ENCODE measurements at places on chromosomes 2 and 18.

DNA sequence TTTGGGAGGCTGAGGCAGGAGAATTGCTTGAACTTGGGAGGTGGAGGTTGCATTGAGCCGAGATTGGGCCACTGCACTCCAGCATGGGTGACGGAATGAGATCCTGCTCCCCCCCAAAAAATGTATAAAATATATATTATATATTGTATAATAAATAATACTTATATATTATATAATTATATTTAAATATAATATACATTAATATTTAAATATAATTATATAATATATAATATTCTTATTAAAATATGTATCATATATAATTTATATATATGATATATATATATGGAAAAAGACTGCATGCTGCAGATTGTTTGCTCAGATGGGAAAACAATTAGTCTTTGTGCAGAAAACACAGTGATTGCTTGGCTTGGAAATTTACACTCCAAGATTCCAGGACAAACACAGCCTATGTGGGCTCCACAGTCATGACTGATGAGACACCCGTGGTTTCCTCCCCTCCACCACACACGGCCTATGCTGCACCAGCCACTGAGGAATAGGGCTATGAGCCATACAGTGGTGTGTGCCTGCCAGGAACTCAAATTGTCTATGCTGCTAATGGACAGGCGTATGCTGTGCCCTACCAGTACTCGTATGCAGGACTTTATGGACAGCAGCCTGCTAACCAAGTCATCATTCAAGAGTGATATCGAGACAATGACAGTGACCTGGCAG lies 30.0 kb downstream of the PMAIP1 start:
- no peak for DNase-seq

DNA sequence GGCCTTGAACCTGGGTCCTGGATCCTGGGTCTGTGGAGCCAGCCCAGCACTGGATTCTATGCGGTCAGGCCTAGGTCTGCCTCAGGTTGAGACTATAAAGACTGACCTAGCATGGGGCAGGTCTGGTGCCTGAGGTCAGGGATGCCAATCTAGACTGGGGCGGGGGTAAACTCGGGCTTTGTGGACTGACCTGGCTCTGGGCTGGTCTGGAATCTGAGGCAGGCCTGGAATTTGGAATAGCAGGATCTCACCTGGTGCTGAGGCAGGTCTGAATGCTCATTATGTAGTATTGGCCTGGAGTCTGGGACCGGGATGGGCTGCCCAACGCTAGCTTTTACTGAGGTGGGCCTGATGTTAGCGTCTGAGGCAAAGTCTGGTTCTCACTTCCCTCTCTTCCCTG lies 256.0 kb downstream of the KIAA1328 start:
- no peak for DNase-seq

GRCh38 chr18:78643004-78643403 lies 336.6 kb upstream of the SALL3 start:
- DNase-seq = no peak

- DNase-seq = no peak
Measured at GRCh38 chr2:12057436-12058166, 311.2 kb downstream of the LPIN1 start.

- no peak for DNase-seq
Measured at GRCh38 chr2:216559625-216560156, 61.0 kb downstream of the RPL37A start.

DNA sequence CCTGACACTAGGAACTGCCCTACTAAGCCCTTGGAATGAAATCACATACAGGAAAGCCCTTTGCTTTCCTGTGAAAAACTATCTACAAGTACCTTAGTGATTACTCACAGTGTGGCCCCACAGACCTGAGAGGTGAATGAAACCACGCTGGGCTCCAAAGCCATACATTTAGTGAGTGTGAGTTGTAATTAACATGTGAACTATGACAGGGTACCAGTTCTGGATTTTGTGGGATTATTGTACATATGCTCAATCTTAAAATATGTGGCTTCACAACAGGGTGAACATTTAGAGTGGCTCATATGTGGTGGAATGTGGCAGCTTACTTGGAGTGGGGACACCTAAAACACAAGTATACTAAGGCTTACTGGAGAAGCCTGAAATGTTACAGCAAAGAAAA lies 12.3 kb downstream of the KCTD1 start:
- DNase-seq = no peak

All from progenitor cell of endocrine pancreas (in vitro differentiated cells).